ENCODE measurements at places on chromosomes 5 and 9. TPM values are rescaled to one million over a fixed set of nuclear protein-coding genes. Genes with fewer than 3 reads are reported as not detected.

The IL5 gene
- polyA plus RNA-seq, result not detected

The FOXD4 gene
- 0.15 TPM for polyA plus RNA-seq

The FAM219A gene
- polyA plus RNA-seq, result 25.4 TPM

The FLT4 gene
- 2.3 TPM for polyA plus RNA-seq

The IFNA13 gene
- polyA plus RNA-seq, result not detected

The ACOT12 gene
- polyA plus RNA-seq, result not detected

The CLIC3 gene
- polyA plus RNA-seq, result 0.55 TPM

The SPATA31E1 gene
- not detected for polyA plus RNA-seq

The F2RL2 gene
- polyA plus RNA-seq, result not detected

The CCNI2 gene
- not detected for polyA plus RNA-seq

The FCN1 gene
- 0.66 TPM for polyA plus RNA-seq

The SLC46A2 gene
- polyA plus RNA-seq, result 0.01 TPM

The GABRA6 gene
- not detected for polyA plus RNA-seq

The PCDHGA6 gene
- polyA plus RNA-seq, result 0.03 TPM

The C8G gene
- 6.0 TPM for polyA plus RNA-seq

The ADRA1B gene
- 0.06 TPM for polyA plus RNA-seq

The TMEM8B gene
- 2.8 TPM for polyA plus RNA-seq
